Hematopoietic multipotent progenitor cell treated with erythropoietin and hydrocortisone succinate and interleukin-3 and kit ligand, for 6 days (in vitro differentiated cells): ENCODE measurements at places on chromosomes 6 and 20.

DNA sequence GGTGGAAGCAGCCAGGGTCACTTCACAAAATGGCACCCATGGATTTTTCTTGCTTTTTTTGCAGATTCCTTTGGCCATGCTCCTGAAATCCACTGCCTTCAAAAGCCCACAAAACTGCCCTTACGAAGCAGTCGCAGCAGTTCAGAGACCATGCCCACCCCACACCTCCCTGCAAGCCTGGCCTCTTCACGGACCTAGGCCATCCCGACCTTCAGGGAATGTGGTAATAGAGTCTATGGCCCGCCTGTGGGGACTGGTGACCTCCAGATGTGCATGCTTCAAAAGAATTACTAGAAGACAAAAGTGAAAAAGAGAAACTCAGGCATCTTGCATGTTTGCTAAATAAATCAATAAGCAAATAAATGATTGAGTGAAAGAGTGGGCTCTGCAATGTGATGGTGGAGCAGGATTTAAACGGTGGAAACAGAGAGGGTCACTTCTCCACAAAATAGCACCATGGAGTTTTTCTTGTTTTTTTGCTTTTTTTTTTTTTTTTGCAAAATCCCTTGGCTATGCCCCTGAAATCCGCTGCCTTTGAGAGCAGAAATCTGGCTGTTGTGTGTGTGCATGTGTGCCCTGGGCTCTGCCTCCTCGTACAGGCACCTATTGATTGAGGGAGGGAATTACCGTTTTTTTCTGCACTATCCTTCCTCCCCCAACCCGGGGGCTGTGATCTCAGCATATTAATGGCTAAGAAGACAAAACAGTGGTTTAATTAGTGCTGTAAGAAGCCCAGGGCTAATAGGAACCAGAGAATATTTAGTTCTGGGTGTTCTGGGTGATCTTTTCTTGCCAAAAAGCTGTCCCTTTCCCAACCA, 107.4 kb downstream of the PXDC1 start:
- no peak for DNase-seq

DNA sequence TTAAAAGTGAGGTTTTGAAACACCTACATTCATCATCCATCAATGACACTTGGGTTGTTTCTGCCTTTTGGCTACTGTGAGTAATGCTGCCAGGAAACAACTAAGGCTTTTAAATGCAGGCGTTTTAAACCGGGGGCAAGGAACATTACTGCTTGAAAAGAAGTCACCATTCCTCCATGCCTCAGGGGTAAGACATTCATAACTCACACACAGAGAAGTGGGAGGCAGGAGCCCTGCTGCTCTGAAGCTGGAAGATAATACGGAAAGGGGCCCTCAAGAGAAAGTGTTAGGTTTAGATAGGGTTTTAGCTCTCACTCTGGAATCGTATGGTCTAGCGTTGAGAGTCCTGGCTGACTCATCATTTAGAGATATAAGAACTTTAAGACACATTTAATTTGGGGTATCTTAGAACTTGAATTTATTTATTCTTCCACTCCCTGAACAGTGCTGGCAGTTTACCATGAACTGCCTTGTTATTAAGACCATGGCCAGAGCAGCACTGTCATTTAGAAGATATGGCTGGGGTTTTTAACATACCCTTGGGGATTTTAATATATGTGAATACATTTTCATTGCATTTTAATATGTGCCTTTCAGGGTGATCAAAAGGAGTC, 1.8 kb downstream of the TUBB1 start:
- peak; percentile 97 for DNase-seq

DNA sequence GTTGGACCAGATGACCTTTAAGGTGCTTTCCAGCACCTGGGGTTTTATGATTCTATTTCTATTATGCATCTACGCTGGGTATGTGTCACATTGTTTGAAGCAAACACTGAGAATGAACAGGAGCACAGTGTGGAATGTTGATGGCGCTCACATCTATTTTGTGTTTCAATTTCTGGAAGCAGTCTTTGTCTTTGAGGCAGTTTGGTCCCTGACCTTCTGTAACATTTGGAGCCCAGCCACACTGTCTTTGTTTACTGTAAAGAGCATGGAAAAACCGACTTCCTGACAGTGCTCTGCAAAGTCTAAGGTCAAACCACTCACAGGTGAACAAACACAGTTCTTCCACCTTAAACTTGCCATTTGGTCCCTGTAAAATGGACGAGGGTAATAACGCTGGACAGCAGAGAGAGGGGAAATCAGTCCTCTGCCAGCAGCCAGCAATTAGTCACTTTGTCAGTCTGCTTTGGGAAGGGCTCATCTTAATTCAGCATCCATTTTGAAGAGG, 155.5 kb downstream of the PRL start:
- no peak for DNase-seq

DNA sequence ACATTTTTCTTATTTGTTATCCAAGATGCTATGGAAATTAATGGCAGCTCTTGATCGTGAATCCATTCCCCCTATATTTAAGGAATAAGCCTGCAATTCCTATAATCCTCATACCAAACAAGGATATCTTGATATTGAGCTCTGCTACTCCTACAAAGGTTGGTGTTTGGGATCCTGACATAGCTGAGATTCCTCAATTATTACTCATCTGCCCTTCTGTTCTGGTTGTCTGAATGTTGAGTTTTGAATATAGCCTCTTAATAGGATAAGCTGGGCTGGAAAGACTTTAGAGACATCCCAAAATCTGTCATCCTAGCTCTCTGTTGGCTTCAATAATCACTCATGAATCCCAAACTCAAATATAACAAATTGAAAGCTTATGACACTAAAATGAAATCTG, 49.9 kb downstream of the CLIC5 start:
- no peak for DNase-seq

DNA sequence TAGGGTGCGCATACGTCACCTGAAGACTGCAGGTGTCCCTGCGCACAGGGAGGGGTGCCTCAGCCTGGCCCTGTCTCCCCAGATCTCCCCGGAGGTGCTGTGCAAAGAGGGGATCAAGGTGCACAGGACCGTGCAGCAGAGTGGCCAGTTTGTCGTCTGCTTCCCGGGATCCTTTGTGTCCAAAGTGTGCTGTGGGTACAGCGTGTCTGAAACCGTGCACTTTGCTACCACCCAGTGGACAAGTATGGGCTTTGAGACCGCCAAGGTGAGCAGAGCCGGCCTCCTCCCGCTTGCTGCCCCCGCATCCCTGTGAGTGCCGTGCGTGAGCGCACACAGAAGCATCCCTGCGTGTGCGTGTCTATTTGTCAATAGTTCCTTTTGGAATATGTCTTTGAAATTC, 150.7 kb downstream of the DTNBP1 start:
- DNase-seq: no peak

GRCh38 chr6:90835596-90836212, 248.8 kb upstream of the MAP3K7 start:
- no peak for DNase-seq

GRCh38 chr20:20710443-20711315, 1.8 kb downstream of the RALGAPA2 start:
- DNase-seq: peak; percentile 84

- peak; percentile 80 for DNase-seq
Measured at GRCh38 chr6:63352544-63353285, 32.9 kb upstream of the LGSN start.

DNA sequence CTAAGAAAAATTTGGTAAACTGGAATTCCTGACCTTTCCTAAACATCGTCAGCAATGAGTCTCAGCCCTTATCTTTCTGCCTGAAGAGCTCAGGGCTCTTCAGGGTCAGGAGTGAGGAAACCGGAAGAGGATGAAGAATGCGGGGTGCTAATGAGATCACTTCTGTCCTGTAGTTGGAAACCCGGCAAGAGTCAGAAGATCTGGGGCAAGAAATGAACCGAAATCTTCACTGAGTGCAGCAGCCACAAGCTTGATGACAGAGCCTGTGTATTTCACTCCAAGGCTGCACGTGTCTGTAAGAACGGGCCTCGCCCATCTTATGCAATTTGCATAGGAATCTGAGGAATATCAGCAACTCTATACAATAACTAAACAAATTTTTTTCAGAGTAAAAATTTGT, 60.4 kb upstream of the QKI start:
- DNase-seq: no peak

DNA sequence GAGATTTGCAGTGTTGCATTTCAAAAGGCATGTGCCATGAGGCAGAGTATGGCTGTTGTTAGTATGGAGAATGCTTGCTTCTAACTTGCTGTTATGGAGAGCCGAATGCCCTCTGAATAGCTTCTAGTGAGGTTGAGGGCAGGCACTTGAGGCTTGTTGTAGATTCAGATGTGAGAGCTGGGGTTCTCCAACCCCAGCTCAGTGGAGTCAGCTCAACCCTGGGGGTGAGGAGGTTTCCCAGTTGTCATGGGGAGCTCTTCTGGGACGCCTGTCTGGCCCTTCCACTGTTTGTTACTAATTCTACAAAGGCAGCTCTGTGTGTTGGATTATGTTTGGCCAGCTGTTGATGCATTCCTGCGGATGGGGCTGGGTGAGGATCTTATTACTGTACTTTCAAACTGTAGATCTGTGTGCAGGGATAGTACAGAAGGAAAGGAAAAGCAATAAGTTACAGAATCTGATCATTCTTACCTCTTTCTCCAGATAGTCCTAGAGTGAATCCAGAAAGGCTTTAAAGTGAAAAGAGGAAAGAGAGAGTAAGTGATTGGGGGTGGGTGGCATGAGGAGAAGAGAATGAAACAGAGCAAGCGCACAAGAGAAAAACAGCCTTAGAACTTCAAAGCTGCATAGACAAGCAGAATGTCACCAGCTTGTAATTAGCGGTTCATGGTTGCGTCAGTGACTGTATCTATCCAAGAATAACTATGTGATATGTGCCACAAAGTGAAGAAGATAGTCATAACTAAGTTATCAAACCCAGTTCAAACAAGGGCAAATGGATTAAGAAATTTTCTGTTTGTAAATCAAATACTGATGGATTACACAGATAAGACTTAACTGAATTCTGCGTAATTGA, 148.7 kb downstream of the PRL start:
- DNase-seq: no peak

GRCh38 chr6:145031001-145031400, 704.3 kb downstream of the EPM2A start:
- DNase-seq: no peak

DNA sequence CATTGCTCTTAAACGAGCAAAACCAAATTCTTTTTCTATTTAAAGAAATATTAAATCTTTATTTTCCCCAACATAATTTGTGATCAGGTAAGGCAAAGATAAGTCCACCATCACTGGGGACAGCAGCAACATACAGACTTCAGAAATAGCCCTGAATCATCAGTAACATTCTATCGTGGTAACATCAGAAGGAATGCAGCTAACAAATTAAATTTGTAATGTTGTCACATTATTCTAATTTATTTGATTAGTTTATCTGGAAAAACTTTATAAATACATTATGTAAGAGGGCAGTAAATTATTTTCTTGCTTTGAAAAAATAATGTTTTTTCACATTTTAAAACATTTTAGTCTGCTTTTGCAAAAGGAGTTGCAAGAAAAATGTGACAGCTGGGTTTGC, 53.6 kb upstream of the BCLAF1 start:
- DNase-seq: no peak

DNA sequence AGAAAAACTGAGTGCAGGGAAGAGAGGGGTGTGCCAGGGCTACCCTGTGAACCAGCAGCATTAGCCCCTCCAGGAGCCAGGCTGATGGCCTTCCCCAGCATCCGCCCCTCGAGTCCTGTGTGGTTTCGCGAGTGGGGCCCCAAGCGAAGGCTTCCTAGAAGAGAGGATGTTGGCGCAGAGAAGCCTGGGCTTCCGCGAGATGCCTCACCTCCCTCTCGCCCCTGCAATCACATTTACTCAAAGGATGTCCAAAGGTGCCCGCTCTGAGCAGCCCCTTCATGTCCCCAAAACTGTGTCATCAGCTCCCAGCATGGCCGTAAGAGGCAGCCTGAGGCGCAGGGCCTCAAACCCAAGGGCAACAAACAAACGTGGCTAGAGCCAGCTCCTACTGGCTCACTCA, 111.7 kb downstream of the PREX1 start:
- DNase-seq: no peak

DNA sequence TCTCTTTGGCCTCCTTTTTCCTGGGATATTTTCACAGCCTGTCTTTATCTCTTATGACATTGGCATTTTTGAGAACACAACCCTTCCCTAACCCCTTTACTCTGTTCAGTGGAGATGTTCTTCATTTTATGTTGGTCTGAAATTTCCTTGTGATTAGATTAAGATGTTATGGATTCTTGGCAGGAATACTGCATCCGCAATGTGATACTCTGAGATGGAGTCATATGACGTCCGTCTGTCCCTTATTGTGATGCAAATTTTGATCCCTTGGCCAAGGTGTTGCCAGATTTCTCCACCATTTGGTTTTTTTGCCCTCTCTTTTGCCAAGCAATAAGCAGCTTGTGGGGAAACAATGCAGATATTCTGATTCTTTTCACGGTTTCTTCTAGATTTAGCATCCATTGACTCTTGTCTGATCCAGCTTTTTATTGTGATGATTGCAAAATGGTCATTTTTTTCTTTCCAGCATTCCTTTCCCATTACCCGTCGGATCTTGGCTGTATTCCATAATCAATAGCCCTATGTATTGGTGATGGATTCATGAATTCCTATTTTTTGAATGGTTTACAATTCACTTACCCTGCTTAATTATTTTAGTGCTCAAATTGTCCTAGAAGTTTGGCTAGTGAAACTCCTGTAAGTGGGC, 85.1 kb downstream of the NCOA3 start:
- DNase-seq: no peak
